ENCODE measurements at places on chromosomes 4 and X. TPM values are rescaled to one million over a fixed set of nuclear protein-coding genes. Genes with fewer than 3 reads are reported as not detected.

The ATP8A1 gene
- total RNA-seq = 105 TPM

The SPRY1 gene
- 74.5 TPM for total RNA-seq

The RADX gene
- total RNA-seq = 7.9 TPM

The CSAG2 gene
- total RNA-seq = not detected

The KCTD8 gene
- total RNA-seq = 9.3 TPM

The RAP1GDS1 gene
- total RNA-seq = 65.1 TPM

The TDO2 gene
- 0.82 TPM for total RNA-seq

The MAGEB10 gene
- total RNA-seq = not detected

The MAGEA8 gene
- total RNA-seq = not detected

The GNRHR gene
- total RNA-seq = 0.22 TPM

Data from camera-type eye (tissue), 1 donor.